ENCODE measurements at places on chromosomes 5 and 9.

DNA sequence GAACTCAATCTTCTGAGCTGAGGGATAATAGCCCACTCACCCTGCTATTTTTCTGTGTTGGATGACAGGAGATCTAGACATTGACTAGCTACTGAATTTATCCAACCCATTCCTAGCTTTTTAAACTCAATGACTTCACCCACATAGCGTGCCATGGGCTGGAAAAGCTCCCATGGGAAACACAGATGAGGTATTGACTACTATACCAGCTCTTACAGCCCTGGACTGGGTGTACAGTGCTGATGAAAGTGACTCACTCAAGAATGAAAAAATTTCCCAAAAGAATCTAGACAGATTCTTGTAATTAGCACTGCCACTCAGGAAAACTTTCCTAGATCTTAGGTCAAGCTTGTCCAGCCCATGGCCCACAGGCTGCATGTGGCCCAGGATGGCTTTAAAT, 72.7 kb upstream of the NREP start:
- no peak for DNase-seq

GRCh38 chr9:6552498-6553121, 92.9 kb downstream of the GLDC start:
- no peak for DNase-seq

- no peak for DNase-seq
Measured at GRCh38 chr9:113947941-113948340, 71.8 kb downstream of the ZNF618 start.

- DNase-seq, result no peak
Measured at GRCh38 chr9:111803924-111804323, 9.2 kb upstream of the SHOC1 start.

GRCh38 chr5:132214491-132214890, 13.2 kb downstream of the P4HA2 start:
- DNase-seq, result no peak

GRCh38 chr5:86679529-86679928, 61.8 kb downstream of the COX7C start:
- no peak for DNase-seq

- no peak for DNase-seq
Measured at GRCh38 chr9:97849980-97850379, 3.0 kb upstream of the FOXE1 start.

DNA sequence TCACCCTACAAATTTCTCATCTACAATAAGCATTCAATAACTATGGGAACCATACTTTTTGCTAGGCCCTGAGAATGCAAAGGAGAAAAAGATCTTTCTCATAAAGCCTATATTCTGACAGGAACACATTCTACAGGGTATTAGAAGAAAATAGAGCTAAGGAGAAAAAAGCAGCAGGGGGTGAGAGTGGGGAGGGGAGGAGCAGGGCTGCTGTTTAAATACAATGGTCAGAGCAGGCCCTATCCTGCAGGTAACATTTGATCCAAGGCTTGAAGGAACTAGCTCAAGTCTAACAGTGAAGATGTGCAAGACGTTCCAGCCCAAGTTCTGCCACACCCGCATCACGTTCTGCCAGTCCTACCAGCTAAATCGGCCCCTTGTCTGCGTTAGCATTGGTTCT, 89.7 kb downstream of the ELAVL2 start:
- no peak for DNase-seq

GRCh38 chr5:91434348-91434747, 51.2 kb upstream of the ARRDC3 start:
- DNase-seq, result no peak

- no peak for DNase-seq
Measured at GRCh38 chr5:1244976-1245375, 19.8 kb downstream of the SLC6A18 start.

- no peak for DNase-seq
Measured at GRCh38 chr9:90834828-90835595, 33.4 kb downstream of the SYK start.

GRCh38 chr9:77015327-77016048, 4.0 kb upstream of the FOXB2 start:
- DNase-seq, result no peak

DNA sequence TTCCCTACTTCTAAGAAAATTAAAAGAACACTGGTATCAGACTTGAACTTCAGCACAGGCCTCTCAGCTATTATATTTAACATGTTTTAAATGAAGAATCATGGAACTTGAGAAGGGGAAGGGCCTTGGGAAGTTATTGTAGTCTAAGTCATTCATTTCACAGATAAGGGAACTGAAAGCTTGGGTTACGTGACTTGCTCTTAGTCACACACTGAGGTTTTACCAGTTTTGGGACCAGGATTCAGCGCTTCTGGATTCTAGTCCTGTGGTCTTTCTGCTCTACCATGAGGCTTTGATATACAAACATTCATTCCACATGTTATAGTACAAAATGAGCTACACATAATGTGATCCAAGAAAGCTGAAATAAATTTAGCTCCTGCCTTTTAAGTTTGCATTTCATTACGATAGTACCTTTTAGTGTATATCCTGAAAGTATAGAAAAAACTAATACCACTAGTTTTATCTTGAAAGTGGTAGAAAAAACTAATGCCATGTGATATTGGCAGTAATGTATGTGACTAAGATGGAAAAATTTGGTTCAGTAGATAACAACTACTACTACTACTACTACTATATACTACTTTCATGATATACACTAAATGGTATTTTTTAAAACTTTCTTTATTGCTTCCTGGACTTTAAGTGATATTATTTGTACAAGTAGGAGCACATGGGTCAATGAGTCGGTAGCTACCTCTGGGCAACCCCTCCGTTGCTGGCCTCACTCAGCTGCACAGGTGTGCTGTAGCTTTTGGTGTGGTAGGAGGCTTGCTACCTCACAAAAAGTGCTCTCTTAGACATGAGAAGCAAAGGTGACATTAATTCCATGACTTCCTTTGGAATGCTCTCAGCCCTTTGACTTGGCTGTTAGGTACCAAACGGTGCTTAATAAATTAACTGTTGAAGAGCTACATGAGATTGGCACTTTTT, 40.7 kb downstream of the F2RL2 start:
- DNase-seq, result no peak

GRCh38 chr5:167147879-167148278, 1143.6 kb upstream of the WWC1 start:
- DNase-seq, result no peak

DNA sequence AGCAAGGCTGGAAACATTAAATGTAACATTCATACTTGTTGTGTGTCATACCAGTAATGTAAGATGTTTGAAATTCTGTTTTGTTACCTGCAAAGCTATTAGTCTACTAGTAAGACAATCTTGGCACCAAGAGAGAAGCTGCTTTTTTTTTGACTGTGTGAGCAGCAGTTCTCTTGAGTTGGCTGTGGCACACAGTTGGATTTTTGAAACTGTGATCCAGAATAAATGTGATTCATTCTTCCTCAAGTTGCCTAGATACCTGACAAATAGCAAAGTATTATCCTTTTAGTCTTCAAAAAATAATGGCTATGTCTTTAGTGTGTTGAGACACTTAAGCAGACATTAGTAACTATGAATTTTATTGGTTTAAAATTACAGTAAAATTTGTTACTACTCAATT, 57.2 kb upstream of the HAPLN1 start:
- DNase-seq, result no peak

- DNase-seq, result no peak
Measured at GRCh38 chr5:65874241-65874640, 52.1 kb upstream of the ERBIN start.

DNA sequence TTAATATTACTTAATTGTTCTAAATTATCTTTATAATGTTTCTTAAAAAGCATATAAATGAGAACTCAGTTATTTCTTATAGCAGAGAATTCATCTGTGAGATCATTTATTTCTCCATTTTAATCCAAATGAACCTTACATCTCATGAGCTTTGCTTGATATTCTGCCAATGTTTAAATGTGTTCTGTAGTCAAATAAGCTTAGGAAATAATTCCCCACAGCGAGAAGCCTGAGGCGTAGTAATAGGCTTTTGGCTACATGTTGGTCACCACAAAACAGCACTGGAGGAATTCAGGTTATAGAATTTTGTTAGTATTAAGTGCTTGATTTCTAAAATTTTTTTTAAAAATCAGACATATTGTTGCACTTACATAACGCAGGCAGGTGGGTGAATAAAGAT, 585.3 kb upstream of the RORB start:
- no peak for DNase-seq

DNA sequence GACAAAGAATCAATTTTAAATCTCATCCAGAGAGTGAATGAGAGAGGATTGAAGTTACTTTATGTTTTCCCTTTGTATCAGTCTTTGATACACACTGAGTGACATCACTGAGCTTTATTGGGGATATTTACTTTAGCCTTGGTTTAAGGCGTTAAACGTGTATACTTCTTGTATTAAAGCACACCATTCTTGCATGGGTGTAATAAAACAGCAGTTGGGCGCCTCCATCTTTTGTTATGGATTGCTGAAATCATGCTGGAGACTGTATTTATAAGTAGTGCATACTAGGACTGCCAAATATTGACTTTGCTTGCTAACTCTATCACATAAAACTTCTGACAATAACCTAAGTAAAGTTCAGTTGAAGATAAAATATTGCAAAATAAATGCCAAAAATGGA, 1755.8 kb upstream of the WWC1 start:
- DNase-seq, result no peak

Data from cortex of kidney (tissue), 1 donor.